ENCODE measurements at places on chromosomes 3 and 15. TPM values are rescaled to one million over a fixed set of nuclear protein-coding genes. Genes with fewer than 3 reads are reported as not detected.

GRCh38 chr3:153221748-153222162 lies 59.7 kb downstream of the RAP2B start:
- DNase-seq = peak; percentile 4

- no peak for DNase-seq
These were observed 856 bp downstream of the ABCF3 start for GRCh38 chr3:184186902-184187207.

HIGD2B gene
- 0.47 TPM for total RNA-seq

GRCh38 chr3:148494451-148494850 lies 203.3 kb upstream of the AGTR1 start:
- DNase-seq = no peak

NOX5 gene
- under 0.01 TPM for total RNA-seq

DNA sequence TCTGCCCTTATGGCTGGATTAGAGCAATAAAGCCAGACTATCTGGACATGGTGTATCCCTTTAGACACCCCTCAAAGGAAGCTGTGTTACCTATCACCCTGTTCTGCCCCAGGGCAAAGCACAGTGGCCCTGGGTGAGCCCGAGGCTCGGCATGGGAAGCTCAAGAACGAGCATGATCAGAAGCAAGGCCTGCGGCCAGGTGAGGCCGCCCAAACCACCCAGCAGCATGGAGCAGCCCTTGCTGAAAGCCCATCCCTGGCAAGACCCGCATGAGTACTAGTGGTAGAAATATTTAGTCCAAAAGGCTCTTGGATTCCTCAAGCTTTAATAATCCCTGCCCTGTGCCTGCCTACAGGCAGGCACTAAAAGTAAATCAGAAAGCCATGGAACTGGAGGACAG lies 261.1 kb downstream of the MEX3B start:
- DNase-seq = no peak

DNA sequence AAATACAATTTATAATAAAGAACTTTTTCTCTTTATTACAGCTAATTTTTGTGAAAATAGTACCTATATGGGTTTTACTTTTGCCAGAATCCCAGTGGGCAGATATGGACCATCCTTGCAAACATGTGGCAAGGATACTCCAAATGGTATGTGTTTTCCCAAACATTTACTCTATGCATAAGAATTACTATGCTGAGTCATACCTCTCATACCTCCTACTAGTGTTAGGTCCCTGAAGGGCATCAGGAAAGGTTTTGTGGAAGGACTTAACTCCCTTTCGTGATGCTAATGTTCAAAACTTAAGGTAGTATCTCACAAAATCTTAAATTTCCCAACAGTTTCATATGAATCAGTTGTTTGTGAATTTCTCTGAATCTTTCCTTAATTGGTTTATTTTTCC lies 21.3 kb downstream of the ADGRG7 start:
- no peak for DNase-seq

GRCh38 chr3:188624384-188624783 lies 470.4 kb downstream of the LPP start:
- DNase-seq = no peak

DNA sequence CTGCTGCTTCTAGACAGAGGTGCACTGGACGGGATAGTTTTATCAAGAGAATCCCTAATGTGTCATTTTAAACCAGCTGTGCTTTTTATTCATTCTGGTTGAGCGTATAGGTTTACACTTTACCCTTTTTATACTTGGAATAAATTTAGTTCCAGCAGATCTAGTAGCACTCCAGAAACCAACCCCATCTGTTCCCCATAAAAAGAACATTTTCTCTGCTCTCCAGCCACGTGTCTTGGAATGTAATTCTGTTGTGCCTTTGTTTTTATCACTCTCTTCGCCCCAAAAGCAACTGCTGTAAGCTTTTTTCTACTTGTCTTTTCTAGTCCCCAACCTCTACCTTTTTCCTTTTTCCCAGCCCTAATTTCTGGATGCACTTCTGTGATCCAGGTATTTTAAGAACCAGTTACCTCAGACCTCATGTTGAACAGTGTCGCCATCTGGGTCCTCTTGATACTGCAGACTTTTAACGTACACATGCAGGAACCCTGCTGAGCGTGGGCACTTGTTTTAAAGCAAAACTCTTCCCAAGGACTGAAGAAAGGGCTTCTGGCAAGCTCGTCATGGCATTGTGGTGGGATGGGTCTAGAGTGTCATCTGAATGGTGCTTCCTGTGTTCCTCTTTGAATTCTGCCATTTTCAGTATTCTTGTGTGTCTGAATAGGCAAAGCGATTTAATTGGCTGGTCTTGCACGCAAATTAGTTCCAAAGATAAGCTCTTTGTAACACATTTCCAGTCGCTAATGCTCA lies 5.7 kb upstream of the EXOG start:
- no peak for DNase-seq

LRRC31 gene
- total RNA-seq = not detected

GOLGA6D gene
- not detected for total RNA-seq

DNA sequence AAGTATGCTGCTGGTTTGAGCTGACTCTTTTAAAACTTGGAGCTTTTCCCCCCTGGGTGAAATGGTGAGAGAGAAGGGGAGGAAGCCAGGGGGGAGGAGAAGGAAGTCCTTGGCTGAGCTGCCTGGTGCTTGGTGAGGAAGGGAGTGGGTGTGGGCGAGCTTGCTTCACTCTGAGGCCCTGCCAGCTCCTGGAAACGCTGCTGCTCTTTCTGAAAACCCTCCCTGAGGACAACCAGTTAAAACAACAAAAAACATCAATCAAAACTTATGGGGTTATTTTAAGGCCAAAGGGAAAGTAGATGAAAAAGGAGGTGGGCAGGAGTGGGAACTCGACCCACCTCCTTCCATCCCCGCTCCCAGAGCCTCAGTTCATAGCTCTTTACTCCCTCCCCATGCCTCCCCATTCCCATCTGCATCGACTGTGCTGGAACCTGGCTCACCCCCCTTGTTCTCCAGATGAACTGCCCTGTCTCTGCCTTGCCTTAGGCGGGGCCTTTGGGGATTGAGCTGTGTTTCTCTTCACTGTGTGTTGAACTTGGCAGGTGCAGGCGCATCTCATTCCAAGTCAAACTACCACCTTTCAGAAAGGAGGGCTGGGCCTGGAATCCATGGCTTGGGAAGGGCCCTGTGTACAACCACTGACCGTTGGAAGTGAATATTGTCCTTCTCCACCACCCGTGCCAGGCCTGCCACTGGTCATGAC lies 166.1 kb downstream of the ZNF621 start:
- DNase-seq = no peak

- DNase-seq = no peak
These were observed 243.5 kb downstream of the NFKBIZ start for GRCh38 chr3:102092617-102093466.

- no peak for DNase-seq
These were observed 46.4 kb upstream of the MBNL1 start for GRCh38 chr3:152222327-152222726.

KNSTRN gene
- 17.8 TPM for total RNA-seq

DNA sequence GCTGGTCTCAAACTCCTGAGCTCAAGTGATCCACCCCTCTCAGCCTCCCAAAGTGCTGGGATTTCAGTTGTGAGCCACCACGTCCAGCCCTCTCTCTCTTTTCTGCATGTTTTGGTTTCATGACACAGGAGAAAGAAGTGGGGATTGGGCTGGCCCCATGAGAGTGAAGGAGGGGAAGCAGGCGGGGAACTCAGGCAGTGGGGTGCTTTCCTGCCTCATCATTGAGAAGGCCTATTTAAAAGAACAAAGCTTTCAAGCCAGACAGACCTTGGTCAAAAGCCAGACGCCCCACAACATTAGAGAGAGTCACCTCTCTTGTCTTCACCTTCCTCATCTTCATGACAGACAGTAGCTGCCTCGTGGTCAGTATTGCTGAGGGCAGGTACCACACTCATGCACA lies 15.9 kb downstream of the PSTPIP1 start:
- DNase-seq = no peak

DNA sequence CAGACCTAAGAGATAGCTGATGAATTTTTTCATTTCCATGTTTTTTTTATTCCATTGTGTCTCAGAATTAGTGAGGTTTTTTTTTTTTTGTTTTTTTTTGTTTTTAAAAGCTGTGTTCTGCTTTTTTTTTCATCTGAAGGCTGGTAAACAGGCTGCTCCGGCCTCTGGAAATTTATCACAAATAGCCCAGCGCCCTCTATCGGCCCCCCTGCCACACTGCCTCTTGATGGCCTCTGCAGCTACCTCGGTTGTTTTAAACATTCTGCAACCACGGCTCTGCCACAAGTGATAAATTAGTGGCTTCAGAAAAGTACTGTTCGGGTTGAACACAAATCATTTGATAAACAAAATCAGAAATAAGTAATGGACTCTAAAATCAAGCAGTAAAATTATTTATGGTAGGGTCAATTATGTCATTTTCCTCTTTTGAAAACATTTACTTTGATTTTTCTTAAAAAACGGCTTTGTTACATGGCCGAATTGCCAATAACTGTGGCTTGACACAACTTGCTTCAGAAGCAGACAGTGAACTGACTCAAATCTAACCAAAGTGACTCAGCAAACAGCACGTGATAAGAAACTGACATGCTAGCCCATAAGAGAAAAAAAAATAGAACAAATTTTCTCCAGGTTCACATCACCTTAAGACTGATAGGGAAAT lies 87.8 kb downstream of the RSL24D1 start:
- DNase-seq = peak; percentile 52

DNA sequence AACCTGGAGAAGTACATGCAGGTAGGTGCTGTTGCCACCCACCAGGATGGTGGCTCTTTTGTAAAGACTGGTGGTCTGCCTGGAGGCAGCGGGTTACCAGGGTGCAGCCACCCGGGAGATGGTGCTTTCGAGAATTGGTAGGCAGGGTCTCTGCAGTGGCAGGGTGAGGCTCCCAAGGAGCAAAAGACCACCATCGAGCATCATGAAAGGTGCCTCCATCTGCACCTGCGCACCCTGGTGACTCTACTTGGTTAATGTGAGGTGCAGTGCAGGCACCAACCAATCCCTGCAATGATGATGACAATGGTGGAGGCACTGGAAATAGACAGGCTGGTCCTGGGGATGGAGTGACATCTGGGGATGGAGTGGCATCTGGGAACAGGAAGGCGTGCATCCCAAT lies 236.7 kb downstream of the ADAMTS17 start:
- no peak for DNase-seq

DNA sequence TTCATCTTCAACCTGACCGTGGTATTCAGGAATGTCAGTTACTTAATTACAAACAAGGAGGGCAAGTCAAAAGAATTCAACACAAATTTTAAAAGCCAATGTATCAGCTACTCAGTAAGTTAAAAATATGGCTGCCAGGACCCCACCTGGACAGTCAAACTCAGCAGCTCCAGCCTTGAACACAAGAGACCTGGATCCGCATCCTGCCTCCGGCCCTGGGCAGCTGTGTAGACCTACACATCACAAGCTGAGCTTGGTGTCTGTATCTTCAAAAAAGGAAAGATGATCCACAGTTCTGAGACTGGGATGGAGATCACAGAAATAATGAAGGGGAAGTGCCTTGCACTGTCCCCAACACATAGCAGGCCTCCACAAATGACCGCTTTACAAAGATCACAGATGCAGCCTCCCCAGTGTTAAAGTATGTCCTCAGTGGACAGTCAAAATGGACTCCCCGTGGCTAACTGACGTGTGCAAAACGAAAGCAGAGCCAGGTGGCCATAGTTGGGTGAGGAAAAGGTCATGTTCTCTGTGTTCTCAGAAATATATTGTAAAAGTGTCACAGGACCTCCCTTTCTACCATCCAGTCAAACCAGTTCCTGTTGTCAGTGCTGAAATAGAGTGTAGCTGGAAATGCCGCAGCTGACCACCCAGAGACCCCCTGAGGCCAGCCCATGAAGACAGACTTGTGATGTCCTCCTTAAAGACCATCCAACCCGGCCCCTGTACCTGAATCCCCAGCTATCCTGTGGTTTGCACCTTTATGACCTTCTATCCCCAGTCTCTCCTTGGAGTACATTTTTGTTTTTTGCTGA lies 168.5 kb upstream of the NSMCE3 start:
- no peak for DNase-seq

DNA sequence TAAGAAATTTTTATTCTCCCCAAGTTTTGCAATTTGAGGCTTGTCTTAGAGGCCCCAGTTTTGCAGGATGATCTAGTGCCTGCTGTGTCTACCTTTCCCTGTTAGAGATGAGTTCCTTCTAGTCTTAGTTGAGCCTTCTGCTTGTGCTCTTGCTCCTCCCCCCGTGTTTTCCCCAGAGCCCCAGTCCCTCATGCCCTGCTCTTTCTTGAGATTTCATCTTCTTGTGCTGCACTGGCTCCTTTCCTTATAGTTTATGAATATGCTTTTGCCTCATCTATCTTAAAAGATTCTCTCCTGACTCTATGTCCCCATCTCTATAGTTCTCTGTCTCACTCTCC lies 4.7 kb downstream of the GAP43 start:
- no peak for DNase-seq

ZNF80 gene
- total RNA-seq = not detected

LYZL4 gene
- total RNA-seq = not detected

- DNase-seq = no peak
These were observed 18.6 kb downstream of the SPCS1 start for GRCh38 chr3:52724511-52724910.

DNA sequence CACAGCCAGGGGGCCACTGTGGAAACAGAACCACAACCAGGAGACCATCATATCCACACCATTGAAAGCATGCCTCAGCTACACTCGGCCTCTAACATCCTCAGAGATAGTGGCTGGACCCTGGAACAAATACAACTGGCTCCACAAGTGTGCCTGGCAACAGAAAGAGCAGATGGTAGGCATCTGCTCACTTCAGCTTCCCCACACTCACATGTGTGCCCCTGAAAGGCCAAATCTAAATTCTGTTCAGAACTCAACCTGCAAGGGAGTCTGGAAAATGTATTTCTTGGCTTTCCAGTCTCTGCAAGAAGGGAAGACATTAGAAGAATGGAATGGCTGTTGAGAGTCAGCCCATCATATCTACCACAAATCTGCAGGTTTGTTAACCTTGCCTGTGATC lies 54.7 kb upstream of the CTNNB1 start:
- no peak for DNase-seq

GRCh38 chr3:185421577-185422232 lies 58.8 kb downstream of the MAP3K13 start:
- DNase-seq = no peak

IL5RA gene
- total RNA-seq = 0.78 TPM

DNA sequence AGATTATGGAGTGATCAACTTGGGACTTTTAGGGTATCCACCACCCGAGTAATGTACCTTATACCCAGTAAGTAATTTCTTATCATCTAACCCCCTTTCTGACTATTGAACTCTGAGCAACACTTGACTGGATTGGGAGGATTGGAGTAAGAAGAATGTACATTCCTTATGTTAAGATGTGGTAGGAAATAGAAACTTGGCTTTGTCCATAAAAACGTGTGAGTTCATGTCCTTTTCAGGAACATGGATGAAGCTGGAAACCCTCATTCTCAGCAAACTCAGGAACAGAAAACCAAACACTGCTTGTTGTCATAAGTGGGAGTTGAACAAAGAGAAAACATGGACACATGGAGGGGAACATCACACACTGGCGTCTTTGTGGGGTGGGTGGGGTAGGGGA lies 112.3 kb downstream of the PTPRG start:
- DNase-seq = no peak
